D721Med (cell line): ENCODE measurements at places on chromosomes 2 and 18.

- no peak for DNase-seq
These were observed 262.3 kb downstream of the ZNF516 start for GRCh38 chr18:76232779-76233178.

DNA sequence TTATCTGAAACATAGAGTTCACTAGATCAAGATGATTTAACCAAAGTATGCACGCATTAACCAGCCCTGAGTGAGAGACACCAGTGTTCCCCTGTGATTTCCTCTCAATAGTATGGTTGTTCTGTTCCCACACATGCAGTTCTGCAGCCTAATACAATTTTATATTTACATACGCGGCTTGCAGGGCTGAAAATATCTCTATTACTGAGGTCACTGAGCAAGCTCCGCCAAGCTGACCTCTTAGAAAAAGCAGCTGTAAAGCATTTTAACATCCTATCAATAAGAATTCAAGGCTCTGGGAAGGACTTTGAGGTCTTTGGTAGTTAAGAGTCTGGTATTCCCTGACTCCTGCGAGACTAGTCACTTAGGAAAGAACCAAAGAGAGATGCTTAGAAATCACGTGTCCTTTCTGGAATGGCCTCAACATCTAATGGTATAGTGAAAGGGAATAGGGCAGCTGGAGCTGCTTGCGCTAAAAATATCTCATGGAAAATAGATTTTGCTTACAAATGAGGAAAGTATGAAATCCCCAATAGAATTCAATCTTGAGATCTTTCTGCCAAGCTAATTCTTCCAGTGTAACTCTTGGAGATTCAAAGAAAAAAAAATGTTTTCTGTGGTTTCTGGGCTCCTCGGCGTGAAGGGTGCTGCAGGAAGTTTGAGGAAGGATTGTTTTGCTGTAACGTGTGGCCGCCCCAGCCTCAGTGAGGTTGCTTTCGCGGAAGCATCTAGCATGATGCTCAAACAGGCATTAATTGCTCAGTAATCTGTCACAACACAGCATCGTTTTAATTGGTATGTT lies 59.2 kb downstream of the DOCK10 start:
- DNase-seq, result no peak

DNA sequence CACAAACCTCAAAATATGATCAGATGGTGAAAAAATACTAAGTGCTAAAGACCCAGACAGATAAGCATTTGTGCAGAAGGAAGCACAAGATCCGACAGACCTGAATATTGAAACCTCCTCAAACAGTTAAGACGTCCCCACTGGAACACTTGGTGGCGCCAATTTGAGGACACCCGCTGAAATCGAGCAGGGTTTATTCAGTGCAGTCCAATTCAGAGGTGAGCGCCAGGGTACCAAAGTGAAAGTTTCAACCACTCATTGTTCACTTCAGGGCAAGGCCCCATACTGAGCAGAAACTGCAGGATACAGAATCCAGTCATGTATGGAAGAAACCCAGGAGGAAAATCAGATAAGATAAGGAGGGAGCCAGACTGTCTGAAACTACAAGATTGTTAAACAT lies 417.6 kb downstream of the LRRTM4 start:
- DNase-seq, result no peak

- no peak for DNase-seq
These were observed 35.1 kb downstream of the VPS54 start for GRCh38 chr2:63983986-63984605.

DNA sequence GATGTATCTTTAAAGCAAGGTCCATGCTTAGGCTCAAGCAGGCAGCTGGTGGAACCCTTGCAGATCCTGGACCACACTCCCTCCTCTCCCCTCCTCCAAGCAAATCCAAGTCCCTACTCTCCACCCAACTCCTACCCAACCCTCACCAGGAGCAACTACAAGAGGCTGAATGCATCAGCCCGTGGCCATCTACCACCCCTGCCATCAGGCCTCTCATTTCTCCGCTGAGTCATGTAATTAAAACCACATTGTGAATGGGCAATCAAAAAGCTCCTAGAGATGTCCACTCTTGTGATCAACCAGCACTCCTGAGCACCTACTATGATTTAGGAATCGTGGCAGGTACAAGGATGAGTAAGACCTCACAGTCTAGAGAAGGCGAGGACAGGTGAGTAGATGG lies 142.2 kb upstream of the CAPN13 start:
- DNase-seq, result no peak
